ENCODE measurements at places on chromosomes 12 and 14.

DNA sequence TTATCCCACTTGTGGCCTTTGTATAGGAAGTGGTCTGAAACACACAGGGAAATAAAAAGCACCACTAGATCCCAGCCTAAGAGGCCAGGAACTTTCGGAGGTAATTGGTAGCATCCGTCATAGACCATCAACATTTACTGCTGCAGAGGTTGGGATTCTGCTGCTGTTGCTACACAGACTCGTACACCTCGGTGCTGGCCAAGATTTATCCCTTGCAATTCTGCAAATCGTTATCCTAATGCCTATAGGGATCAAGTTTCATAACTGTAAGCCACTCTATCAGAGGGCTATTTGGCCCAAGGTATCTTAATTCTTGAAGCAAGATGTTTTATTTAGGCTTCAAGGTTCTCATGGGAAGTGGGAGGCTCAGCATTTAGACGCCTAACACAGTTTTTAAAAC lies 913.6 kb downstream of the GALC start:
- DNase-seq, result no peak

DNA sequence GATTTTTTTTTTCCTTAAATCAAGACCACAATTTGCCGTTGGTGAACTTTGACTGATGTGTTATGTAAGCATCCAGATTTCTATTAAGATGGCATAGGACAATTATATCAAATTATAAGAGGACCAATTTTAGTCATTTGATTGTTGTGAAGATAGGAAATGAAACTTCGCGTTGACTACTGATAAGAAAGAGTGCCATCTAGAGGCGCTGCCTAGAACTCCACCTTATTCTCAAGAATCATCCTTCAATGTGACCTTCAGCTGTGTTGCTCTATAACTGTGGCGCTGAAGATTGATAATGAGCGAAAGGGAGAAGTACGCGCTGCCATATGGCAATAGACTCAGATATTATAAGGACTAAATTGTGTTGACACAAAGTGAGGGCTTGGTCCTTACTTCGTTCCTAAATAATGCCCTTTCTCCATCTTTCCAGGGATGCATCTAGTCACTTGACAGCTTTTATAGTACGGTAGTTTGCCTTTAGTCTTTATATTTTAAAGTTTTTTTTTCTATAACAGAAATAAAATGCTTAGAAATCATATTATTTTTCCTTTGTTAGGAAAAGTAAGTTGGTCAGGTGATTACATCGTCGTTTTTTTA lies 350.8 kb upstream of the STXBP6 start:
- peak; percentile 38 for DNase-seq

- DNase-seq, result no peak
Measured at GRCh38 chr12:68482014-68482413, 128.7 kb upstream of the RAP1B start.

GRCh38 chr12:75891072-75891471 lies 140.5 kb downstream of the PHLDA1 start:
- DNase-seq, result no peak

DNA sequence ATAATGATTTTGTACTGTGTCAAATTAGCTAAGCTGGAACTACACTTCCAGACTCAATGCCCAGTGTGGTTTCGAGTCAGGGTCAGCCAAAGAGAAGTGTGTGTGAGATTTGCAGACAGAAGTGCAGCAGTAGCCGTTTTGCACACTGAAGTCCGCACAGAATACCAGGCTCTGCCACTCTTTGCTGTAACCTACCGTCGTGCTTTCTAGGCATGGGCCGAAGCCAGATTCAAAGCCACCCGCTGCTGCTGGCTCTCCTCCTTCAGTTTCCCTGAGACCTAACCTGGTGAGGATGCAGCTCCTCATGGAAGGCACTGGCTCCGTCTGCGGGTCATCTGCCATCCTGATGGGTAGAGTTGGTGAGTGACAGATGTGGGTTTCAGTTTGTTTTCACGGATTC lies 48.8 kb downstream of the LRTM2 start:
- no peak for DNase-seq

- no peak for DNase-seq
Measured at GRCh38 chr12:57299514-57300016, 48.6 kb upstream of the STAC3 start.

GRCh38 chr12:92505254-92506231 lies 197.2 kb upstream of the PLEKHG7 start:
- DNase-seq, result no peak

GRCh38 chr12:45336331-45336730 lies 120.4 kb downstream of the ANO6 start:
- DNase-seq, result peak; percentile 99

GRCh38 chr14:73242357-73242901 lies 5.1 kb downstream of the PAPLN start:
- DNase-seq, result peak; percentile 51

GRCh38 chr12:58138424-58138823 lies 197.1 kb downstream of the ATP23 start:
- DNase-seq, result no peak

GRCh38 chr14:32286602-32287001 lies 42.5 kb upstream of the AKAP6 start:
- DNase-seq, result no peak

- peak; percentile 38 for DNase-seq
Measured at GRCh38 chr12:89636052-89636775, 72.4 kb downstream of the ATP2B1 start.

- no peak for DNase-seq
Measured at GRCh38 chr12:107439026-107439738, 246.4 kb upstream of the PWP1 start.

GRCh38 chr14:20627346-20628027 lies 14.0 kb downstream of the OR6S1 start:
- DNase-seq, result peak; percentile 9

DNA sequence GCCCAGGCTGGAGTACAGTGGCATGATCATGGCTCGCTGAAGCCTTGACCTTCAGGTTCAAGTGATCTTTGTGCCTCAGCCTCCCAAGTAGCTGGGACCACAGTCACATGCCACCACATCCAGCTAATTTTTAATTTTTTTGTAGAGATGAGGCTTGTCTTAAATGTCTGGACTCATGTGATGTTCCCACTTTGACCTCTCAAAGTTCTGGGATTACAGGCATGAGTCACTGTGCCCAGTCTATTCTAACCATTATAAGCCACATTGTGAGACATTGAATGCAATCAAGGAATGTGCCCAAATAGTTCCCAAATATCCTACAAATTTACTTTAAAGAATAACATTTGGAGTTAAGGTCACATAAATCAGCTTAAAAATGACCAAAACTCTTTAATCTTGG lies 130.7 kb upstream of the ARID2 start:
- no peak for DNase-seq

- DNase-seq, result peak; percentile 37
Measured at GRCh38 chr14:80456209-80456608, 244.9 kb upstream of the DIO2 start.

DNA sequence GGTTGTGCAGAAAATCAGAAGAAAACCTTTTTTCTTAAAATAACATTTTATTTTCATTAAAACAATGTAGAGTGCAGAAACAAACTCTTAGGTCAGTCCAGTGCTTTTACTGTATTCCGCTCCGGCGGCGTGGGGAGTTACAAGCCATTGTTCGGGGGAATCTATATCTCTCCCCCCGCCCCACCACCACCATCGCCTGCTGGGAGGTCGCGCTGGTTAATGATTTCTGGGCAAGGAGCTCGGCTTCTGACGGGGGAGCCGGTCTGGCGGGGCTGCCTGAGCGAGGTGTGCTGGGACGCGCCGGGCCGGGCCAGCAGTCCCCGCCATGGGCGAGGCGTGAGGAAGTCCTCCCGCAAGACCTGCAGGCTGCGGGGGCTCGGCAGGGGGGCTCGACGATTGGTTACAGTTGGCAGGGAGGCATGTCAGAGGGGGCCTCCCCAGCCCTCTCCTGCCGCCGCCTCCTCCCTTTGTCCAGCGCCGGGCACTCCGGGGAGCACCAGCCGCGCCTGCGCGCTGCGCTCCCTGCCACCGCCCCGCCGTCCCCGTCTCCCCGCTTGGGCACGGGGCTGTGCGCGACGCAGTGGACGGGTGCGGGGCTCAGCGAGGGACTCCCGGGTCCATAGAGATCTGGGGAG lies 1.0 kb upstream of the DUSP6 start:
- peak; percentile 56 for DNase-seq

GRCh38 chr12:59004456-59004855 lies 84.2 kb upstream of the LRIG3 start:
- no peak for DNase-seq

DNA sequence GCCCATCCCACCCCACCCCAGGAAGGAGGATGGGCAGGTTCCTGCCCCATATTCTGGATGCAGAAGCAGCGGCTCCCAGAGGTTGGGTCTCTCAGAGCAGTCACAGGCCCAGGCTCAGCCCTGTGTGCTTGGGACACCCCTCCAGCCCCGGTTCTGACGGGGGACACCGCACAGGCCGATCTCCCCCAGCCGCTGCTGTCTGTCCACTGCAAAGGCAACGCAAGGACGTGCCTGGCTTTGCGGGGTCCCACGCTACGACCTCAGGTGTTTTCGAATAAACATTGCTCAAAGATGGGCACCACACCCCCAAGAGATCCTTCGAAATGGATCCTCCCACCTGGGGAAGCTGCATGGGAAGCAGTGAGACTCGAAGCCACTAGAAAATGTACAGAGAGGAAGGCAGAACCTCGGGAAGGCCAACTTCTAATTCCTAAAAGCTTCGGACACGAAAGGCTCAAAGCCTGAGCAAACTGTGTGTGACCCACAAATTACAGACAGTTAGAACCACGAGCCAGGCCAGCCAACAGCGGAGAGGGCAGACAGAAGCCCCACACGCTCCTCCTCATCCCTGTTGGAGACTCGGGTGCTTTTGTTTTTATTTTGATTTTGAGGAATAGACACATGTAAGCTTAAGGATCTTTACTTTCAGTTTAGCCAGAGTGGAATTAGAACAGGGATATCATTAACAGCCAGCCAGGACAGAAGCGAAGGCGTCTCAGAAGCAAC lies 10.8 kb downstream of the C14orf180 start:
- DNase-seq, result no peak

DNA sequence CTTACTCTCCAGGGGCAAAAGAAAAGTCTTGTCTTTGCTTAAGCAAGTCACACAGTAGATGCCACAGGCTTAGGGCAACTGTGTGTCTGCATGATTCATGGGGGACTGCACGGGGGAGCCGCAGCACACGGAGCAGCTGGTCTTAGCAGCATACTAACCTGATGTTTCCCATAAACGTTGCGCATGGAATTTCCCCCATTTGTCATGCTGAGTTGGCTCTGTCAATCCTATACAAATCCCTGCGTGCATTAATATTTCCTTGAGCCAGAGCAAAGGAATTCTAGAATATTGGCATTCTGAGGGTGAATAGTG lies 71.2 kb downstream of the SAMD4A start:
- peak; percentile 83 for DNase-seq

- no peak for DNase-seq
Measured at GRCh38 chr12:117564881-117565280, 203.5 kb upstream of the NOS1 start.

GRCh38 chr12:119843100-119843499 lies 34.0 kb downstream of the CIT start:
- DNase-seq, result peak; percentile 90

DNA sequence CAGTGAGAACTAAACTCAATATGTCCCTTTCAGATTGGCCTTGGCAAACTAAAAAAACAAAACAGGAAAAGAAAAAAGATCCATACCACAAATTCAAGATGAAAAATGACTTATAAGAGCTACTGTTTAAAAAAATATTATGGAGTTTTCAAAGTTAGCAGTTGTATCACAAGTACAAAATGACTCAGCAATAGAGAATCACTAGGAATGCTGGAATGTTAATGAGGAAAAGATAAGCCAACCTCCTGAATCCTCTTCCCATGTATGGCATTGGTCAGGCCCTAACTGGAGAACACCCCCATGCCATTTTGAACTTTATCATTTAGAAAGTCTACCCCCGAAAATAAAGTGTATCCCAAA lies 62.2 kb downstream of the PPP1R36 start:
- DNase-seq, result peak; percentile 93

DNA sequence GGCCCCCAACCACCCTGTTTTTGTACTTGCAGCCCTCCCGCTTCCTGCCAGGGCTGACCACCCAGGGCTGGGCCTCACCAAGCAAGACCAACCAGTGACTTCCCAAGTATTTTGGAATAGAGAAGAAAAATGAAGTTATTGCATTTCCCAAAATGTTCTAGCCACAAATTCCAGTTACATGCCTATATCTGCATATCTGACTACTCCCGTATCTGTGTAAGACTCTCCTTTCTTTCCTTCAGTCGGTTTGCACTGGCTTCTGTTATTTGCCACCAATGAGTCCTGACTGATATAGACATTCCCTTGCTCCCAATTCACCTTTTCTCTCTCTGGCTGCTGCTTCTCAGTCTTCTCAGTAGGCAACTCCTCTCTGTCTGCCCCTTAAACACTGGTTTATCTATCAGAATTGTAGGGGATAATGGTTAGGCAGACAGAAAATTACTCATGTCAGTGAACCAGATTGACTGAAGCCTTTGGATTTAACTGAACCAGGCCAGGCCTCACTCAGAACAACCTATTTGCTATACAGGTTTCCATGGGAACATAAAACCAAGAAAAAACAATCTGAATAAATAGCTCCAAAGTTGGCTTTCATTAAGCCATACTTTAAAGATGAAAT lies 85.3 kb downstream of the SPTSSA start:
- no peak for DNase-seq

DNA sequence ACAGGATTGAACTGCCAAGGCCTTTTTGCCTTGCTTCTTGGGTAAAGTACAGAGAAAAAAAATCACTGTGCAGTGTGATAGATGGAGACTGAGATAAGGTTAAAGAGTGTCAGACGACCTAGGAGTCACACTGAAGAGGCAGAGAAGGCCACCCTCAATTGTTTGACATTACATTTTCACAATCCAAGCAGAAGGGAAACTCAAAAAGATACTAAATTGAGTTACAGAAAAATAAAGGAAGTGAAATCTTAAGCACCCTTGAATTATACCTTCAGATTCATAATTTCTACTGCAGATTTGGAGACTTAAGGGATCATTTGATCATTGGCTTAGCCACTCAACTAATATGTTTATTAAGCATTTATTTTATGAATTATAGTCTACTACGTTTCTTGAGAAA lies 97.1 kb downstream of the MYF5 start:
- DNase-seq, result no peak

DNA sequence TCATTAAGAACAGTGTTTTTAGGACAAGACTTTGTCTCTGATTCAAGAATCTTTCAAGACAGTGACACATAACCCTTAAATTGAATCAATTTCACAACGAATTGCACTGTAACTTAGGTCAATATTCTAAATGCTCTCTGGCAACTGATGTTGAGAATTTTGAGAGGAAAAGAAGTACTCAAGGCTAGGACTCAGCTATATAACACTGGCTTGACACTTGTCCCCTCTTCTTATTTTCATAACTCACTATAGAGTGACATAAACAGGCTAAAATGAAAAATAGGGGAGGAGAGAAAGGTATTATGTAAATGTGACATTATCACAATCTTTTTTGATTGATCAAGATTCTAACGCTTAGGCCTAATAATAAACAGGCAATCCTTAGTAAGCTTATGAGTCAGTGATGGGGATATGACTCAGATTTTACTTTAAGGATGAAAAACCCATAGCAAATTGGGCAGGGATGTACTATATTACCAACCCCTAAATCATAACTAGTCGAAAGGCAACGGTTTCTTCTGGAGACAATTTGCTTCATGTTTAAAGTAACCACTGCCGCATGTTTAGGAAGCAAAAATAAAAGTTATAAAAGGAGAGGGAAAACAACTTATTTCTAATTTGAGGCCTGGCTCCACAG lies 10.9 kb downstream of the BTG1 start:
- peak; percentile 50 for DNase-seq

- DNase-seq, result peak; percentile 17
Measured at GRCh38 chr14:91998667-91999570, 40.9 kb downstream of the TRIP11 start.
